Pancreas (tissue), 10 donors: ENCODE measurements at places on chromosomes 3 and 15. TPM values are rescaled to one million over a fixed set of nuclear protein-coding genes. Genes with fewer than 3 reads are reported as not detected.

The CCDC39 gene
- total RNA-seq, result not detected

The TNNC1 gene
- total RNA-seq, result 1.3 TPM

The THRB gene
- 7.8 TPM for total RNA-seq

The CNTN6 gene
- total RNA-seq, result 0.05 TPM

The ITGB5 gene
- 23.0 TPM for total RNA-seq

The UQCC5 gene
- total RNA-seq, result 11.2 TPM

The PLXNB1 gene
- total RNA-seq, result 52.3 TPM

The LRRC57 gene
- 5.6 TPM for total RNA-seq

The ZNF501 gene
- 2.5 TPM for total RNA-seq

The TRIM71 gene
- not detected for total RNA-seq

DNA sequence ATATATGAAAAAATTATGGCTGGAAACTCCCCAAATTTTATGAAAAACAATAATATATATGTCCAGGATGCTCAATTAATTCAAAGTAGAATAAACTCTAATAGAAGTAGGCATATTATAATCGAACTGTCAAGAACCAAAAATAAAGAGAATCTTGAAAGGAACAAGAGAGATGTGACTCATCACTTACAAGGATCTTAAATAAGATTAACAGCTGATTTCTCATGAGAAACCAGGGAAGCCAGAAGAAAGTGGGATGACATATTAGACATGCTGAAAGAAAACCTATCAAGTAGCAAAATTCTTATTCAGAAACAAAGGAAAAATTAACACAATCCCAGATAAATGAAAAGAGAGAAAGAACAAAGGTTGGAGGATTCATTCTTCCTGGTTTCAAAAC is 66.8 kb downstream of the FAIM start:
- H3K27ac ChIP-seq, result no peak overlapping the region
- H3K36me3 ChIP-seq, result no peaks in the 10 kb centered on the region
- no peak for DNase-seq
- no peaks in the 10 kb centered on the region for H3K27me3 ChIP-seq

DNA sequence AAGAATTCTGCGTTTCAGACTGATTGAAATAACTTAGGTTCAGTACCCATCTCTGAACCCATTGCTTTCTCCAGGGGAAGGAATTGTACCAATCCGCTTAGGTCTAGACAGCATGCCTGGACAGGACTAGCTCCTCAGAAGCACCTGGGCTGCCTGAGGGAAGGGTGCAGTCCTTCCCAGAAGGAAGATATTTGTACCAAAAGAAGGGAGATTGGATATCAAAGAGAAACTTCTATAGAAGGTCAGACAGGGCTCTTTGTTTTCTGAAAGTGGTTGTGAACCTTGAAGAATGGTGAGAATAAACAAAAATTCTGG is 133.8 kb upstream of the LRTM1 start:
- H3K4me1 ChIP-seq, result no peaks in the 10 kb centered on the region
- H3K27ac ChIP-seq, result no peak overlapping the region
- H3K4me3 ChIP-seq, result no peak overlapping the region
- DNase-seq, result no peak
- no peaks in the 10 kb centered on the region for H3K36me3 ChIP-seq
- no peaks in the 10 kb centered on the region for H3K27me3 ChIP-seq

DNA sequence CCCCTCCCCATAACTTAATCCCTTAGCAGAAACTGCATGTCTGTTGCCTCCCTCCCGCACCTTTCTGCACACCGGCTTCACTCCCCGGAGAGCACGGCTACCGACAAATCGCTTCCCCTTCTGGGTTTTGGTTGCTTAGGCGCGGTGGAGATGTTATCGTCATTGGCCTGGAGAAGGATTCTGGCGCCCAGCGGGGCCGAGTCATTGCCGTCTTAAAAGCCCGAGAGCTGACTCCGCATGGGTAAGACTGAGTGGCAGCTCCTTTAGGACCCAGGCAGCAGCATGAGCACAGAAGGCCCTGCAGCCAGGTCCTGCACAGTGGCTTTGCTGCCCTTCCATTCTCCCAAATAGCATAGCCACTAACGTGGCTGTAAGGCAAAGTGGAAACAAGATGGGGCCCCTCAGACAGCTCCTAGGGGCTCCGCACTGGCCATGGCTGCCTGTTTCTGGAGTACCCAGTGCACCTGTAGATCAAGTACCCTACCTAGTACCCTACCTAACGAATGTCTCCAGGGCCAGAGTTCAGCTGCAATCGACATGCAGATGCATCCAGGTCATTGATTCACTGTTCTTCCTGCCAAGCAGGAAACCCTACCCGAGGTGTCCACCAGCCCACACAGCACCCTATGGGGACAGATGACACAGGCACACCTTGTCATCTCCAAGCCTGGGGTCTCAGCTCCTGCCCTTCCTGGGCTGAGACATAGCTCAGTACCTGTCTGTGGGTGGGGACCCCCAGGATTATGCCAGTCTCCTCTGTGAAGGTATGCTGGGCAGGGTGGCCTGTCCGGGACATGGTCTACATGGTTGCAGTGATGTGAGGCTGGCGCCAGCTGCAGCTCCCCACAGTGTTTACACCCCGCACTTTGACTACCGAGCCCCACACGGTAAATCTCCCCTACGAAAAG is 147.6 kb downstream of the LRRK1 start:
- no peaks in the 10 kb centered on the region for H3K36me3 ChIP-seq
- H3K4me1 ChIP-seq, result no peaks in the 10 kb centered on the region
- no peak for DNase-seq
- H3K4me3 ChIP-seq, result no peak overlapping the region
- H3K27me3 ChIP-seq, result no peaks in the 10 kb centered on the region
- no peak overlapping the region for H3K27ac ChIP-seq

- no peak overlapping the region for H3K27ac ChIP-seq
- H3K36me3 ChIP-seq, result no peaks in the 10 kb centered on the region
- H3K4me1 ChIP-seq, result peaks cover 7% of the 10 kb centered on the region
- H3K27me3 ChIP-seq, result no peaks in the 10 kb centered on the region
- no peak overlapping the region for H3K4me3 ChIP-seq
These were observed 8.9 kb downstream of the CA12 start for GRCh38 chr15:63372753-63373152.

GRCh38 chr15:80324545-80325080 is 72.6 kb upstream of the CTXND1 start:
- no peaks in the 10 kb centered on the region for H3K36me3 ChIP-seq
- H3K27ac ChIP-seq, result no peak overlapping the region
- no peaks in the 10 kb centered on the region for H3K27me3 ChIP-seq
- no peak overlapping the region for H3K4me3 ChIP-seq

GRCh38 chr15:65993236-65993635 is 123.9 kb downstream of the RAB11A start:
- H3K27me3 ChIP-seq, result no peaks in the 10 kb centered on the region
- H3K36me3 ChIP-seq, result no peaks in the 10 kb centered on the region
- no peaks in the 10 kb centered on the region for H3K4me1 ChIP-seq
- no peak for DNase-seq
- no peak overlapping the region for H3K4me3 ChIP-seq

- no peaks in the 10 kb centered on the region for H3K27me3 ChIP-seq
- DNase-seq, result no peak
- no peaks in the 10 kb centered on the region for H3K4me1 ChIP-seq
- H3K27ac ChIP-seq, result no peak overlapping the region
- no peaks in the 10 kb centered on the region for H3K36me3 ChIP-seq
These were observed 78.5 kb upstream of the ROBO1 start for GRCh38 chr3:79846148-79846933.

DNA sequence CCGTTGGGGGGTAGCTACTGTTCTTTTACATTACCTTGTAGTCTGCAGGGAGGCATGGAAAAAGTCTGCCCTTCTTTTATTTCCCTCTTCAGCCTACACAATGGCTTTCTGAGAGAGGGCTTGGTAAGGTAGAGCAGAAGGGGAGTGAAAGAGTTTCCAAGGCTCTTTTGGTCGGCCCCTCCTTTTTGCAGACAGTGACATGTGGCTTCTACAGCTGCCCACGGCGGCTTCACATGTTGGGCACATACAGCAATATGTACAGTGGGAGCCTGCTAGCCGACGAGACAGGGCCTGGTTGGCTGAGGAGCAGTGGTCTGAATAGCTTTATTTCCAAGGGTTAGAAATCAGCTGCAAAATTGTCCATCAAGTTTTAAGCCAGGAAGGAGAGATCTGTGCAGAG is 4.0 kb downstream of the INAFM2 start:
- H3K27ac ChIP-seq, result no peak overlapping the region
- H3K4me3 ChIP-seq, result no peak overlapping the region
- no peaks in the 10 kb centered on the region for H3K27me3 ChIP-seq
- H3K4me1 ChIP-seq, result peaks cover 9% of the 10 kb centered on the region
- DNase-seq, result no peak

DNA sequence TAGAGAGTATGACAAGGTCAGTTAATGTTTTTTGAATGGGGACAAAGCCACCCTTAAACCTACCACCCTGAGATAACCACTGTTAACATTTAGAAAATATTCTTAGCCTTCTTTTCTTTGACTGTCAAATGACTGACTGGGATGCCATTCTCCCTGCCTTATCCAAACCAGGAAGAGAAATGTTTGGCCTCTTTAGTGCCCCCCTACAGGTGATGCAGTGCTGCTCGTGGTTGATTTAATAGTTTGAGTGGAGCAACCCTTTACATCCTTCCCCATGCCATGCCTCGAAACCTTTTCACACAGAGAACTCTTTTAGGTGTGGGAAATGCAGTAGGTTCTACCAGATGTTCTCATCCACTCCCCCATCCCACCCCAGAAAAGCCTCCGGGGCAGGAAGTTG is 38.7 kb upstream of the UMPS start:
- H3K36me3 ChIP-seq, result no peaks in the 10 kb centered on the region
- H3K4me3 ChIP-seq, result no peak overlapping the region
- H3K27ac ChIP-seq, result no peak overlapping the region
- DNase-seq, result no peak
- H3K4me1 ChIP-seq, result no peaks in the 10 kb centered on the region

GRCh38 chr3:65142456-65142855 is 454.7 kb upstream of the ADAMTS9 start:
- no peak for DNase-seq
- no peaks in the 10 kb centered on the region for H3K36me3 ChIP-seq
- H3K4me3 ChIP-seq, result no peak overlapping the region
- no peak overlapping the region for H3K27ac ChIP-seq
- no peaks in the 10 kb centered on the region for H3K4me1 ChIP-seq

- no peaks in the 10 kb centered on the region for H3K4me1 ChIP-seq
- H3K4me3 ChIP-seq, result no peak overlapping the region
- no peak overlapping the region for H3K27ac ChIP-seq
- H3K27me3 ChIP-seq, result no peaks in the 10 kb centered on the region
- DNase-seq, result no peak
- no peaks in the 10 kb centered on the region for H3K36me3 ChIP-seq
These were observed 202.9 kb upstream of the PROK2 start for GRCh38 chr3:71987828-71988227.

DNA sequence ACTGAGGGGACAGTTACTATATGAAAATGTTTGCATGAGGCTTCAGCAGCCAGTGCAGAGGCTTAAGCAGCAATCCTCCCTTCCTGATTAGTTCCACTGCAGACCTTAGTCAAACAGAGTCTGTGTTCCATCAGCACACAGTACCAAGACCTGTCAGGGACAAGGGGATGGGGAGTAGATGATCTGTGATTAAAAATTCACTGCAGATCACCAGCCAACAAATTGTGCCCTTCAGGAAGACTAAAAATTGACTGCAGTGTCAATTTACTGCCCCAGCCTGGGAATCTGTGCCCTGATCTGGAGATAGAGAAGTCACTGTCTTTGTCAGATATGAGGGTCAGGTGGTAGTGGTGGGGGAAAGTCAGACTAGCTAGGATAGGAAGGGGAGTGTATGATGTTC is 13.8 kb upstream of the NMNAT3 start:
- no peak overlapping the region for H3K4me3 ChIP-seq
- H3K27me3 ChIP-seq, result no peaks in the 10 kb centered on the region
- no peak overlapping the region for H3K27ac ChIP-seq
- no peak for DNase-seq
- H3K4me1 ChIP-seq, result no peaks in the 10 kb centered on the region

DNA sequence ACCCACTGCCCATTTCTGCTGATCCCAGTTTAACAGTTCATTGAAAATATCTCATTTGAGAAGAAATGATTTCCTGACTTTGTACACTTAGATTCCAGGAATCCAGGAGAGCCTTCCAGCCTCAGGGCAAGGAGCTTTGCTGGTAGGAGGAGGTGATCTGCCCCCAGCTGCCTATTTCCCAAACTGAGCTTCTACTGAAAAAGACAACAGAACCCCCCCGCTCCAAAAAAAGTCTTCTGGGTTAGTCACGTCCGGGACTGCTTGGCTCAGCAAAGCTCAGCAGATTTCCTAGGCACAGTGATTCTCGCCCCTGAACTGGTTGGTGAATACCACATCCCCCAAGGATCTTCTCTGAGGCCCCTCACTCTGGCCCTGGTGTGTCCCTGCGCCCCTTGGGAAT is 13.1 kb downstream of the SLC6A6 start:
- H3K4me1 ChIP-seq, result peaks cover 4% of the 10 kb centered on the region
- no peaks in the 10 kb centered on the region for H3K36me3 ChIP-seq
- no peak overlapping the region for H3K27ac ChIP-seq
- H3K27me3 ChIP-seq, result no peaks in the 10 kb centered on the region

DNA sequence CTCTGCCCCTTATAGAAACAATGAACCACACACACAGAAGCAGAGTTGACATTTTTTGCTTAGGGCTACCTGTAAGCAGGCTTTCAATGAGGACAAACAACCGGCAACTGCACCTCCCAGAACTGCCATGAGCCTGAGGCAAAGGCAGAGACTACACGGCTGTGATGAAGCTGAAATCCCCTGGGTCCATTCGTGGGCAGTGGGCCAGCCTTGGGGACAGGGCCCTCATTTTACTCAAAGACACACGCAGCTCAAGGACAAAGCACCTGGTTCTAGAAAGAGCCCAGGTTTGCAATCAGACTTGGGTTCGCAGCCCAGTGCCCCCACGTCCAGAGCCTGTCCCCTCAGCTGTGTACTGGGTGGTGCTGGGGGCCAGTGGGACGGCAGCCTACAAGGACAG is 17.9 kb downstream of the FAM174B start:
- H3K36me3 ChIP-seq, result no peaks in the 10 kb centered on the region
- H3K27me3 ChIP-seq, result no peaks in the 10 kb centered on the region
- peaks cover 38% of the 10 kb centered on the region for H3K4me1 ChIP-seq
- H3K4me3 ChIP-seq, result peak overlapping the region; percentile 7
- peak overlapping the region; percentile 92 for H3K27ac ChIP-seq

DNA sequence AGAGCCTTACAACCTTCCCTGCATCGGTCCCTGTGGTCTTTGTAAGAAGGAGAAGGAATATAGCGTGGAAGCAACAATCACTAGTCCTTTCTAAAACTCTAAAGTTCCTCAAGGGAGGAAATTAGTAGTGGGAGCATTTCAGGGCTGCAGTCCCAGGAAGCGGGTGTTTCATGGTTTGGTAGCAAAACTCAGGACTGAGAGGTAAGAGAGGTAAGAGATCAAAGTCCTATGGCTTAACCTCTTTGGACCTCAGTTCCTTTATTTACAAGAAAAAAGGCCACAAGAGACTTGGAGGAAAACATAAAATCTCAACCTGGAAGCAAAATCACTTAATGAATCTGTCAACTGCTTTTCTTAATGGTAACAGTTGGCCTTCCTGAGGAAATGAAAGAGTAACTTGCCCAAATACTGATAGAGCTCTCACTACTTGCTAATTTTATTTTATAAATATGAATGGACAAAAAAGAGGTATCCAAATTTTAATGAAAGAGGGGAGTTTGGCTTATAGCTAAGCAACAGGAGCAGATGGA is 14.3 kb downstream of the LRRC28 start:
- H3K4me1 ChIP-seq, result peaks cover 14% of the 10 kb centered on the region
- no peak overlapping the region for H3K27ac ChIP-seq
- H3K27me3 ChIP-seq, result no peaks in the 10 kb centered on the region
